ENCODE measurements at places on chromosomes 5 and 9.

DNA sequence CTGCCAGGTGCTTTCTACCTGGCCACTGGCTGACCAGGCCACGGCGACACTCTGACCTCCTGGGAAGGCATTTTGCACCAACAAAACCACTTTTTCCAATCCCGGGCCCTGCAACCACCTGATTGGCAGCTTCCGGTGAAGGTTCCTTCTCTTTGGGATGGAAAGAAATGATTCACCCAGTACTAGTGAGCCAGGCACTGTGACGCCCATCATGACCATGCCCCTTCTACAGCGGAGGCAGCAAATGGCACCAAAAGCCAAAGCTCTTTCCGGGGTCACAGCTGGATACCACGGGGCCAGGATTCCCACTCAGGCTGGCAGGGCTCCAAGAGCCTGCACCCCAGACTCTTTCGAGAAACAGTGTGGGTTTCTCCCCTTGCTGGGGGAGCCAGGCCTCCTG, 4.7 kb downstream of the NOTCH1 start:
- DNase-seq: no peak

DNA sequence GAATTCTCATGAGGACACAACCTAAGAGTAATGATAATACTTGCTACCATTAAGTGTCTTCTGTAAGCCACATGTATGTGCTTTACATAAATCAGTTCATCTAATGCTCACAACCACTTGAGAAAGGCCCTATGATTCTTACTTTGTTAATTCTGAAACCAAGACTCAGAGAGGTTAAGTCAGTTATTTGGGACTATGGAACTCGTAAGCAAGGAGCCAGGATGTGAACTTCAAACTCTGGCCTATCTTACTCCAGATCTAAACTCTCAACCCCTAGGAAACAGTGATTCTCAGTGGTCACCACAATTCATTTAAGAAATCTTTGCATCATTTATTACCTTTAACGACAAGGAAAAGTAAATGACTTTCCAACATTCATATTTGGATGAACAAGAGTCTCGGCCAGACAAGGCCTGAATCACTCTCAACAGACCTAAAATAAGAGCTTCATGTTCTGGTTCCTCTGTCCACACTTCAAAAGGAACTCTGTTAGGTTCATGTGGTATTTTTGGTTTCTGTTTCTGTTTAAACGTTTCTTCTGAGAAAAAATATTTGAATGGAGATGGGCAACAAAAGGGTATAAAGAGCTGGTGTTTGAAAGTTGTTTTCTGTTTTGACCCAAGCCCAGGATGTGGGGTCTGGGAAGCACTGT, 104.8 kb downstream of the LPAR1 start:
- DNase-seq: no peak

DNA sequence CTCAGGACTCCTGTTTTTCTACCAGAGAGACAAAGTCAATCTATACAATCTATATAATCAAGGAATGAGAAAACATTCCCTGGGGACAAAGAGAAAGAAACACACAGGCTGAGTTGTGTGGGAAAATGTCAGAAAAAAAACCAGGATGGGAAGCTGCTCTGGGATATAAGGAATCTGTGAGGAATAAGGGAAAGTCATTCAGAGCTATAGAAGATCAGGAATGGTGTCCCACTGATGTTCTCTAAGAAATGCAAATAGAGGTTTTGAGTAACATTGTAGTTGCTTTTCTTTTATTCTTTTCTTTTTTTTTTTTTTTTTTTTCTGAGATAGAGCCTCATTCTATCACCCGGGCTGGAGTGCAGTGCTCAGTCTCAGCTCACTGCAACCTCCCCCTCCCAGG, 605.9 kb upstream of the KLF4 start:
- DNase-seq: no peak

DNA sequence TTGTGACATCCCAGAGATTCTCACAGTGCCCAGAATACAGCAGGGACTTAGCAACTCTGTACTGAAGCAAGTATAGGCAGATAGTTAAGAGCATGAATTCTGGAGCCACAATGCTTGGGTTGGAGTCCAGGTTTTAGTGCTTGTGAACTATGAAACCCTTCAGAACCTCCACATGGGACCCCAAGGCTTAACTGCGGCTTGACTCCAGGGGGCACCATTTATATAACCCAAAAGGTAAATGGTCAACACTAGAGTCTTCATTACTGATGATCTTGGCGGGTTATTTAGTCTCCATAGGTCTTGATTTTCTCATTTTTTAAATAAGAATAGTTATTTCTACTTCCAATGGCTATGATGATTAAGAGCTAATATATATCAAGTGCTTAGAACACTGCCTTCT, 390.3 kb downstream of the TAF11L14 start:
- DNase-seq: no peak

GRCh38 chr5:1868886-1869475, 13.7 kb downstream of the IRX4 start:
- no peak for DNase-seq

GRCh38 chr5:85182344-85182743, 797.7 kb upstream of the EDIL3 start:
- no peak for DNase-seq

DNA sequence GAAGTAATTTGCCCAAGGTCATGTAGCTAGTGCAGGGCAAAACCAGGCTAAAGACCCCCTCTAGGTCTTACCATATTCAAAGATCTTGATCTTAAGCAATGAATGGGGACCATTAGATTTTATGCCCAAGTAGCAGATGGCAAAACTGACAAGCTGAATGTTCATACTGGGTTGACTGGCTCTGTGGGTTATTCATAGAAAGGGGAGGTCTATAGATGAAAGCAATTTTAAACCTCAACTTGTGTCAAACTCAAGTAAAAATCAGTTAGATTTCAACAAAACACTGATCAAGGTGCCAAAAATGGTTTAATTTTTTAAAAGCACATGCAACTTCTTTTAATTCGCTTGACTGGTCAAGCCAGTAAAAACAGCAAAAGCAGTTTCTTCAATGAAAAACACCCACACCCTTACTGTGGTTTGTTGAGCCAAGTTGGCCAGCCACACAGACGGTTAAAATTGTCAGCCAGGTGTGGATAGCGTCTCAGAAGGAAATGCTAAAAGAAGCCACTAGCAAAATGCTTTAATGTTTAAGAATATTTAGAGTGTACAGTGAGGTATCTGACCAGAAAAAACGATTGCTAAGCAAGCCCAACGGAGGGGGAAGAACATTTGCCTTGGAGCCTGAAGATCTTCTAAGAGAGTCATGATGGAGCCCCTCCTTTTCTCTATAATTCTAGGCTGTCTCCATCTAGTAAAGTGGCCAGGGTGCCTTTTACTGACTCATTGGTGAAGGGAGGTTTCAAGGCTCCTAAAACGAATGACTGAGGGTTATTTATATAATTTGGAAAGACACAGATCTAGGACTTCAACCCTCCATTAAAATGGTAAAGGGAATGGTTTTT, 539.6 kb upstream of the CLINT1 start:
- no peak for DNase-seq

- DNase-seq: no peak
Observed at GRCh38 chr5:63794296-63794695, 167.9 kb downstream of the HTR1A start.

GRCh38 chr5:77946381-77947040, 170.4 kb upstream of the TBCA start:
- DNase-seq: peak; percentile 20

All from ELR (cell line).